ENCODE measurements at places on chromosomes 13 and 19.
A peak's percentile ranks its signal among the peaks of the same experiment; 100 is the strongest.

- no peak for DNase-seq
Observed at GRCh38 chr19:45848922-45849321, 14.0 kb downstream of the SYMPK start.

DNA sequence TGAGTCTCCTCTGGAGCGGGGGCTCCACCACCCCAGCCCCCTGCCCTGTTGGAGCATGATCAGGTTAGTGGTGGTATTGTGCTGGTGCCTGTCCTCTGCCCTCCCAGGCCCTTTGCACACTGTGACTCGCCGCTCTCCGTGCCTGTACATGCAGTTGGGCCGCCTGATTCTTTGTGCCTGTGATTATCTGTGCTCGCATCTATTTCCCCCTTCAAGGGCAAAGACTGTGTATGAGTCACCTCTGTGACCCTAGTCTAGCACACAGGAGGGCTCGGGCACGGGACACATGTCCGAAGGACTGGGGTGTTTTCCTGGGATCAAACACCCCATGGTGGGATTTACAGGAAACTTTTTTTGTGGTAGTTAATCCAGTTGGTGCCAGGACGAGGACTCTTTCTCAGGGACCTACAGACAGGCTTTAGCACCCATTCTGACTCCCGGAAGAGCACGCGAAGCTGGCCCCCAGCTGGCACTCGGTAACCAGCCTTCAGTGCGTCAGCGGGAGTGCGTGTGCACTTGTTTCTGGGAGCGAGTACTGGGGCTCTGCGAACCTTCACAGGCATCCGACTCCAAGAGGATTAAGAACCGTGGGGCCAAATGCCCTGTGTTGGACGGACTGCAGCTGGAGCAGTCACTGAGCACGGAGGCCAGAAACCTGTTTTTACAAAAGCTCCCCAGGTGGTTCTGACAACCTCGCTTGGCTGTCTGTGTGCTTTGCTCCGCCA lies 6.7 kb downstream of the PPP1R37 start:
- DNase-seq: no peak

DNA sequence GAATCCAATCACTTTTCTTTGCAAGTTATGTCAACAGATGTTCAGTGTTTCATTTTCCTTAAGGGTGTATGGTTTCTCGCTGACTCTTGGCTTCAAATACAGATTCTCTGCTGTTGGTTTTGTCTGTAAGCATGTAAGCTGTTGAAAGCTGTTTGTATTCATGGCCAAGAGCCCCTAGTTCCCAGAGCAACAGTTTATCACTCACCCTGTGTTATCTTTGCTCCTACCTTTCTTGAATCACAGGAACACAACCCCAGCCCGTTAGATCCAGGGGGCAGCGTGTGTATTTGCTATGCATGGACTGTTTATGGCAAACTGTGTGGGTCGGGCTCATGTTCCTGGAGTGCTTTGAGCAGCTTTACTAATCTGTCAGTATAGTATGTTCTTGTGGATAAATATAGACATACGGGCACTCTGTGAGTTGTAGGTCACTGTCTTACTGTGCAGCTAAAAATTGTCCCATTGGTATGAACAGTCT lies 28.9 kb downstream of the FRY start:
- no peak for DNase-seq

DNA sequence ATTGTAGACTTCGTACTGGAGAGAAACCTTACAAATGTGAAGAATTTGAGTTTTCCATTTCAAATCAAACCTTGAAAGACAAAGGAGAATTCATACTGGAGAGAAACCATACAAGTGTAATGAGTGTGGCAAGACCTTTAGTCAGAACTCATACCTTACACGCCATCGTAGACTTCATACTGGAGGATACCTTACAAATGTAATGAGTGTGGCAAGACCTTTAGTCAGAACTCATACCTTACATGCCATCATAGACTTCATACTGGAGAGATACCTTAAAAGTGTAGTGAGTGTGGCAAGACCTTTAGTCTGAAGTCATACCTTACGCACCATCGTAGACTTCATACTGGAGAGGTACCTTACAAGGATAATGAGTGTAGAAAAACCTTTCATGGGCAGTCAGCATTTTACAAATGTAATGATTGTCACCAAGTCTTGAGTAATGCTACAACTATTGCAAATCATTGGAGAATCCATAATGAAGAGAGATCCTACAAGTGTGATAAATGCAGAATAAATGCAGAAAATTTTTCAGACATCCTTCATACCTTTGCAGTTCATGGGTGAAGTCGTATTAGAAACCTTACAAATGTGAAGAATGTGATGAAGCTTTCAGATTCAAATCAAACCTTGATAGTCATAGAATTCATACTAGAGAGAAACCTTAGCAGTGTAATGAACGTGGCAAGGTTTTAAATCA lies 14.7 kb downstream of the ZNF765 start:
- no peak for DNase-seq

GRCh38 chr13:98050041-98050466 lies 92.8 kb upstream of the FARP1 start:
- DNase-seq: no peak

DNA sequence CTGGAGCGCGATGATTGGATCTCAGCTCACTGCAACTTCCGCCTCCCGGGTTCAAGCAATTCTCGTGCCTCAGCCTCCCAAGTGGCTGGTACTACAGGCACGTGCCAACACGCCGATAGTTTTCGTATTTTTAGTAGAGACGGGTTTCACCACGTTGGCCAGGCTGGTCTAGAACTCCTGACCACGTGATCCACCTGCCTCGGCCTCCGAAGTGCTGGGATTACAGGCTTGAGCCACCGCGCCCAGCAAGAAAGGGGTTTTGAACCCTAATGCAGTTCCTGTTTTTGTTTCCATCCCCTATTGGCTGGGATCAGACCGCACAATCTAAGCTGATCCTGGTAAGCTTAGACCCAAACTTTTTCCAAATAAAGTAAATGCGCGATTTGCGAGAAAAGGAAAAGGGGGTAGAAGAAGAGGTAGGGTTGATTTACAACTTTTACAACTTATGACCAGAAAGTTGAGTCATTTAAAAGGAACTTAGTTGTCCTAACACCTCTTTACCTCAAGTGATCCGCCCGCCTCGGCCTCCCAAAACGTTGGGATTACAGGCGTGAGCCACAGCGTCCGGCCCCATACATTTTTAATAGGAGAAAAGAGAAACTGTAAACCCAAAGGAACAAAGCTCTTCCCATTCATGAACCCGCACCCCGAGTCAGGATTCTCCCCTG lies 764 bp downstream of the ZNF626 start:
- no peak for DNase-seq

DNA sequence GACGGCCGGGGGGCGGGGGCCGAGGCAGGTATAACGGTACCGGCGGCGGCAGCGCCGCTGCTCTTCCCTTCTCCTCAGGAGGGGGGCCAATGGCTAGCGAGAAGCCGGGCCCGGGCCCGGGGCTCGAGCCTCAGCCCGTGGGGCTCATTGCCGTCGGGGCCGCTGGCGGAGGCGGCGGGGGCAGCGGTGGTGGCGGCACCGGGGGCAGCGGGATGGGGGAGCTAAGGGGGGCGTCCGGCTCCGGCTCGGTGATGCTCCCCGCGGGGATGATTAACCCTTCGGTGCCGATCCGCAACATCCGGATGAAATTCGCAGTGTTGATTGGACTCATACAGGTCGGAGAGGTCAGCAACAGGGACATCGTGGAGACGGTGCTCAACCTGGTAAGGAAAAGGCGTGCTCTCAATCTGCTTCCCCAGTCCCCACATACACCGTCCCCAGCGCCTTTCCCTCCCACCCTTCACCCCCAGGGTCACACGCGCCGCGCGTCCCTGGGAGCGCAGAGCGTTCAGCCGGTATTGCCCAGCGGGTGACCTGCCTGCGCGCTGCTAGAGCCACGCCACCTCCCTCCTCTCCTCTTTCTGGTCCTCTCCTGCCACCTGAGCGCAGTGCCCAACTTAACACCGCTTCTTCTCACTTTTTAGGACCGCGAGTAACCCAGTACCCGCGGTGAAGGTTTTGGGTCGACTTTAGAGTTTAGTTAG lies 814 bp downstream of the NBEA start:
- DNase-seq: peak; percentile 21

DNA sequence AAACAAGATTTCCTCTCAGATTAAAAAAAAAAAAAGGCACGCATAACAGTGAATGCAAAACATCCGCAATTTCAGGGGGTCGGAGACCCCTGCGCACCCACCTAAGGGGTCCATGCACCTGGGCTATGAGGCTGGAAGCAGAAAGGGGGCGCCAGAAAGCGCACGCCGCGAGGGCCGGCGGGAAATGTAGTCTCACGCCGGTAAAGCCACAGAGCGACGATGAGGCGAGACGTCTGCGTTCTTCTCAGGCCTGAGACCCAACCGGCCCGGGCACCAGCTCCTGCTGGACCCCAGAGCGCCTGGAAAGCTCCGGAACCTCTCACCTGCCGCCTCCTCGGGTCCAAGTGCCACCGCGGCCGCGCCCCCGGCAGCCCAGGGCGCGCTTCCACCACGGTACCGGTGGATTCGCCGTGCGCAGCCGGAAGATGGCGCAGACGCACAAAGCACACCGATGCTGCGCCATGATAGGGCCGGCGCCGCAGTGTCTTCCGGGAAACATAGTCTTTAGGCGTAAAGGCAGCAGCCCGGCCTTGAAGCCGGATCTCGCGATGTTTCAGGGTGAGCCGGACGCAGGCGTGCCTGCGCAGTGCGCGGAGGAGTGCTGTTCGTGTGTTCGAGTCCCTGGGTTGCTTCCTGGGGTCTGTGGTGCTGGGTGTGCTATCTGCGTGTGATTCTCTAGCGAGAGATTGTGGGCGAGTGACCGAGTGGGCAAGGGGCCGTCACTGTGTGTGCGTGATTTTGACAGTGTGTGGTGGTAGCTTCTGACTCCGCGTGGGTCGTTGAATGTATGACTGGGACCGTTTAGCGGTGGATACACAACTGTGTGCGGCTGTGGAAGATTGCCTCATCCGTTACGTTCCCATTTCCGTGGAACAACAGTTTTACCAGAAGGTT lies at the start of gene ZNF582:
Gene ZNF582 (minus strand): TSS at position 416 of the 894 bp plus-strand sequence. CDS start 1,782 bp downstream, outside the sequence.
- DNase-seq: peak; percentile 85

- no peak for DNase-seq
Observed at GRCh38 chr13:108342369-108343289, 73.1 kb downstream of the TNFSF13B start.

- DNase-seq: no peak
Observed at GRCh38 chr13:59337070-59337469, 826.7 kb downstream of the DIAPH3 start.

GRCh38 chr13:36067746-36068381 lies 63.3 kb downstream of the DCLK1 start:
- no peak for DNase-seq

DNA sequence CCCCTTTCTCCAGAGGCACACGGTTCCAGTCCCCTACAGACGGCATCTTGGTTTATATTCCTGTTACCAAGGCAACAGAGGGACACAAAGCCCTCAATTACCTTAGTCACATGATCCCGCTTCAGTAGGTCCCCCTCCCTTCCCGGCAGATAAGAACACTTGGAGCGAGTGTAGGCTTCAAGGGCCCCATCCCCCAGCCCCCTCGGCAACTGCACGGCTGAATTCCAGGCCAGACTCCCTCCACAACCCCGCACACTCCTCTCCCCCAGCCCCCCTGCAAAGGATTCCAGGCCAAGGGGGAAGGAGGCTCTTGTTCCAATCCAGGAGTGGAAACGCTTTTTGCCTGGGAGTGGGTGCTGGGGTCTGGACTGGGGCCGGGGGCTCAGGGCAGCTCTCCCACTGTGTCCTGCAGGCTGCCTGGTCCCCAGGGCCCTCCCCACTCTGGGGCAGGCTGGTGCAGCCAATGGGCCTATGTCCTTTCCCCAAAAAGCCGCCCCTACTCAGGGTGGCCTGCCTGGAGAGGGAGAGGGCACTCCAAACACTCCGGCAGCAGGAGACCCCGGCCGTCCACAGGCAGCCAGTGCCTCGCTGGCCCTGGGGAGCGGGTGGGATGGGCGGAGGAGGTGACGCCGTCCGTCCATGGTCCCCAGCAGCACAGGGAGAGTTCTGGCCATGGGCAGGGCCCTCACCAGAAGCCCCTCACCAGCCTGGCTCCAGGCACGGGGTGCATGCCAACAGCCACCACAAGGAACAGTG lies 62.6 kb downstream of the MLLT1 start:
- no peak for DNase-seq

DNA sequence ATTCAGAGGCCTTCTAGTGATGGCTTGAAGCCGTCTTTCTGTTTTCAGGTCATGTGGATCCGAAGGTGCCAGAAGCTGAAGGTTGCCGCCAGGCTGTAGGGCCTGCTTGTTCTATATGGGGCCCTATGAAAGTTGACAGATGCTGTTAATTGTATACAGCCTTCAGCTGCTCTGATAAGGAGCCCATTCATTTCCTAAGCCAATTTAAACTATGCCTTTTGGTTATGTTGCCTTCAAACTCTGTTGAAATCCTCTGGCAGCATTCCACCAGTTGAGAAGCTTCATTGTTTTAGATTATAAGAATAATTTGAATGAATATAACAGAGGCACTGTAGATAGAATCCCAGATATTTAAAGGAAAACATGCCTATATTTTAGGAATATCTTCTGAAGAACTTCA lies 34.4 kb downstream of the RAP2A start:
- no peak for DNase-seq
